ENCODE measurements at places on chromosomes 6 and 20.
A peak's percentile ranks its signal among the peaks of the same experiment; 100 is the strongest.

GRCh38 chr6:150030611-150031010 is 5.3 kb upstream of the RAET1L start:
- DNase-seq: no peak

DNA sequence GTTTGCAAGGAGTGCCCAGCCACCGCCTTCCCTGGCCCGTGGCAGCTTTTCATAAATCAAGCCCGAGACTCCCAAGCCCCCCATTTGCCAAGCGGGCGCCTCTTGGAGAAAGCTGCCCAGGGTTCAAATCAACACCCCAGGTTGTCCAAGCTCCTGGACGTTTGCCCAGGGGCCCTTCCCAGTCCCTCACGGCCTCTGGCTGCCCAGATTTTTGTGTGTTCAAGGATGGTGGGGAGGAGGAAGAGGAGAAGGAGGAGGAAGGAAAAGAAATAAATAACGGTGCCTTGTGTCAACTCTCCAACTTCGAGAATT is 20.6 kb upstream of the NFATC2 start:
- no peak for DNase-seq

DNA sequence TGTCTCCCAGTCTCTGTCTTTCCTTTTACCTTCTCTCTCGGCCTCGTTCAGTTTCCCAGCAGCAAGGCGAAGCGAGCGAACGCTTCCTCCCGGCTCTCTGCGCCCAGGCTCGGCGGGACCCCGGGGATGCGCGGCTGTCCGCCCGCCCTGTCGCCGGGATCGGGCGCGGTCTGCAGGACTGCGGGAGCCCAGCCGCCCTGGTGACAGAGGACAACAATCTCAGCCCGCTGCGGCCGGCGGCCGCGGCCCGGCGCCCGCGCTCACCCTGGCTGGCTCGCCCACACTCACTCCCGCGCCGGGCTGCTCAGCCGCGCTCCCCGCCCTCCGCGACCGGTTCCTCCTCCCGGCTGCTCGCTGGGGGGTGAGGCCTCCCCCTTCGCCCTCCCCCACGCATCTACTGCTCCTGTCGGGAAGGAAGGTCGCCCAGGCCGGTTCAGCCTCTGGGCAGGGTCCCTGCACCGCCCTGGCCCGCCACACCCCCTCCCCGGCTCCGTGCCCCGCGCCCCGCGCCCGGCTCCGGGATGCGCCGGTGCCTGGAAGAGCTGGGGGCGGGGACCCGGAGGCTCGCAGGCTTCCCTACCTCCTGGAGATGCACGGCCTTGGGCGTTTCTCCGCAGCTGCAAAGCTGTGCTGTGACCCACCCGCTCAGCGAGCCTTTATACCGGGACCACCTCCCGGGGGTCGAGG is 410 bp downstream of the SYNE1 start:
- no peak for DNase-seq

- DNase-seq: no peak
These were observed 114.6 kb downstream of the MAN1A1 start for GRCh38 chr6:119234941-119235340.

- no peak for DNase-seq
These were observed 85.2 kb downstream of the DLL1 start for GRCh38 chr6:170205534-170206316.

DNA sequence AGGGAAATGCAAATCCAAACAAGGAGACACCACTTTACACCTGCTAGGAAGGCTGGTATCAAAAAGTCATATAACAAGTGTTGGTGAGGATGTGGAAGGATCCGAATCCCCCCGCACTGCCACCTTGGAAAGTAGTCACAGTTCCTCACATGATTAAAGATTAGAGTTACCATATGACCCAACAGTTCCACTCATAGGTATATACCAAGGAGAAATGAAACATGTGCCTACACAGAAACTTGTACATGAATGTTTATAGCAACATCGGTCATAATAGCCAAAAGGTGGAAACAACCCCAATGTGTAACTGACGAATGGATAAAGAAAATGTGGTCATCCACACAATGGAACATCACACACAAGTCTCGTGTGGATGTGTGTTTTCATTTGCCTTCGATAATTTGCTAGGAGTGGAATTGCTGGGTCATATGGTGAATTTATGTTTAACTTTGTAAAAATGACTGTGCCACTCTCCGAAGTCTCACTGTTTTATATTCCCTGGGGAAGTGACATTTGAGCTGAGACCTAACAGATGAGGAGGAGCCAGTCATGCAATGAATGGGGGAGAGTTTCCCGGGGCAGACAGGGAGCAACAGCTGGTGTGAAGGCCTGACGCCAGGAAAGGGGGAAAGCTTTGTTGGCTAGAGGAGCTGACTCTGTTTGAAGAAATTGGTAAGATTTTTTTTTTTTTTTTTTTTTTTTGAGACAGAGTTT is 125.9 kb upstream of the MLN start:
- no peak for DNase-seq

DNA sequence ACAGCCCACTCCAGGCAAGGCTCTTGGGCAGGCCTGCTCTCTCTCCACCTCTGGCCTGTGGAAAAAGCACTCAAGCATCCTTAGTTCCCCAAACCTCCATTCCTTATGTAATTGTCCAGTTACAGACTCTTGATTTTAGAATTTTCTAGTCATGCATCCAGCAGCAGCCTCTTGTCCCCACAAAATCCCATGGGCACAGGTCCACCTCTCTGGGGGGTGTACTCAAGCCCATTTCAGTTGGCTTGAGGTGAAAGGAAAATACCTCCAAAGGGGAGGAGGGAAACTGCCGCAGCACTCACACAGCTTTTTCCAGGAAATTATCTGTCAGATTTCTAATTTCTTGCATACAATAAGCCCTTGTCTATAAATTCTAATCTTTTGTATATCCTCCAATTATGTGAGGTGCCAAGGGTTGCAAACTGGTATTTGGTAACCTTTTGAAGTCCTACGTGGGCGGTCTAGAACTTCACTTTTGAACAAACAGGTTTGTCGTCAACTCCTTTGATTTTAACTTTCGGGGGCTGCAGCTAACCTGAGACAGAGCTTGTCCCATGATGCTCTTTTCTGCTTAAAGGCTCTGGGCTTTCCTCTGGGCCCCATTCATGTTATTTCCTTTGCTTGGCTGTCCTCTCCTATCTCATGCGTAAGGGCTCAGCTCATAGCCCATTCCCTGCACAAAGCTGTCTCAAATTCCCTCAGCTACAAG is 104.7 kb upstream of the CEP85L start:
- no peak for DNase-seq

GRCh38 chr6:16706029-16706428 is 55.2 kb downstream of the ATXN1 start:
- DNase-seq: no peak

DNA sequence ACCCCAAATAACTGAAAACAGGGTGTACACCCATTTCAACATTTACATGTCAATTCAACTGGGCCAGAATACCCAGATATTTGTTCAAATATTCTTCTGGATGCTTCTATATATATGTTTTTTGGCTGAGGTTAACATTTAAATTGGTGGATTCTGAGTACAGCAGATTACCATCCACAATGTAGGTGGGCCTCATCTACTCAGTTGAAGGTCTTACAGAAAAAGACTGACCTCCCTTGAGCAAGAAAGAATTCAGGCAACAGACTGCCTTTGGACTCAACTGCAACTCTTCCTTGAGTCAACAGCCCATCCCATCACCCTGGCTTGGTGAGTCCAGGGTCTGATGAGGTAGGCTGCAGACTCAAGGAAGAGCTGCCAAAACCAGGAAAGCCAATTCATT is 84.1 kb downstream of the ATG5 start:
- no peak for DNase-seq

- DNase-seq: no peak
These were observed 7.2 kb downstream of the ACSS1 start for GRCh38 chr20:25050501-25051350.

DNA sequence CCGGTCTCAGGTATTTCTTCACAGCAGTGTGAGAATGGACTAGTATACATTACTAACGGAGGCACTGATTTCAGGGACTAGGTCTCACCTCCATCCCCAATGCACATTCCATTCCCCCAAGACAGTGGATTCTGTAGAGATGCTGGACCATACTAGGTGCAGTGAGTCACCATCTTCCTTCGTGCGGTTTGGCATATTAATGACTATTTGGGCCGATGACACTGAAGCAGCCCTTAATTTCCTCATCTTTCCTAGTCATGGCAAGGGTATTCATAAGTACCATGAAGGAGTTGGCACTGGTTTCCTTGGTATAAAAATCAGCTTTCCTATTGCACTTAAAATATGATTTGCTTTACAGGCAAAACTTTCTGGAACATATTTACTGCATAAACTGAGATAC is 121.4 kb upstream of the TRAF3IP2 start:
- no peak for DNase-seq

DNA sequence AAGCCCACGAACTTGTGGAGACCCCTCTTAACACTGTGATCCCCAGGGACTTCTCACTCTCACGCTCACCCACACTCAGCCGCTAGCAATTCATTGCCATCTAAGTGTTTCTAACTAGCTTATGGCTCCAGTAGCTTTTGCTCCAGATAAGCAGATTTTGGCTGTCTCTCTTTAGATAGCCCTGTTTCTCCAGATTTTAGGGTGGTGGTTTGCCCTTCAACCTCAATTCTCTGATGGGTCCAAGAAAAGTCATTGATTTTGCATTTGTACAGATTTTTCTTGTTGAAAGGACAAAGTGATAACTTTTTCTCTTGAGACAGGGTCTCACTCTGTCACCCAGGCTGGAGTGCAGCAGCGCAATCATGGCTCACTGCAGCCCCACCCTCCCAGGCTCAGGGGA is 41.2 kb downstream of the NR2E1 start:
- no peak for DNase-seq

DNA sequence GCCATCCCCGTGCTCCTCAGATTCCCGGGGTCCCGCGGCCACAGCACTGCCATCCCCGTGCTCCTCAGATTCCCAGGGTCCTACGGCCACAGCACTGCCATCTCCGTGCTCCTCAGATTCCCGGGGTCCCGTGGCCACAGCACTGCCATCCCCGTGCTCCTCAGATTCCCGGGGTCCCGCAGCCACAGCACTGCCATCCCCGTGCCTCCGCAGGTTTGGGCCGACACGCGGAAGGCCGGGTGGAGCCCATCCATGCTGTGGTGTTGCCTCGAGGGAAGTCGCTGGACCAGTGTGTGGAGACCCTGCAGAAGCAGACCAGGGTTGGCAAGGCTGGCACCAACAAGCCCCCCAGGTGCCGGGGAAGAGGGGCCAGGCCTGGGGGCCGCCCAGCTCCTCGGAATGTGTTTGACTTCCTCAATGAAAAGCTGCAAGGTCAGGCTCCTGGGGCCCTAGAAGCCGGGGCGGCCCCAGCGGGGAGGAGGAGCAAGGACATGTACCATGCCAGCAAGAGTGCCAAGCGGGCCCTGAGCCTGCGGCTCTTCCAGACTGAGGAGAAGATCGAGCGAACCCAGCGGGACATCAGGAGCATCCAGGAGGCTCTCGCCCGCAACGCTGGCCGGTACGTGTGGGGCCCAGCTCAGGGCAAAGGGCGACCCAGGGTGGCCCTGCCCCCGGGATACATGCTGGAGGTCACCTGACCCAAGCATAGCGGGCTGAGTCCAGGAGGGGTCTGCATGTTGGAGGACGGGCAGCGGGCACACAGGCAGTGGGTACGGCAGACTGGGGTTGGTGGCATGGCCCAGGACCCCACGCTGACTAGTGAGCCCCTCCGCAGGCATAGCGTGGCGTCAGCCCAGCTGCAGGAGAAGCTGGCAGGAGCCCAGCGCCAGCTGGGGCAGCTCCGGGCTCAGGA is 1.3 kb upstream of the LIME1 start:
- no peak for DNase-seq

DNA sequence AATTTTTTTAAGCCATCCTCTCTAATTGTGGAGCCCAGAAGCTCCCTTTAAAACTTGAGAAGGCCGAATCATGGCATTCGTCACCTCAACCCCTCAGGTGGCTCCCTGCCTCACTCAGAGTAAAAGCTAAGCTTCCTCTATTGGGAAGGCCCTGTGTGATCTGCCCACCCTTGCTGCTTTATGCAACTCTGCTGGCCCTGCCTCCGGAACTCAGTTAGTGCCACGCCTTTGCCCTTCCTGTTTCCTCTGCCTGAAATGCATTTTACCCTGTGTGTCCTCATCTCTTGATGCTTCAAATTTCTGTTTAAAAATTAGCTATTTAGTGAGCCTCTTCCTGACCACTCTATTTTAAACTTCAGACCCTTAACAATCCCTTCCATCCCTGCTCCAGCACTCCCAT is 5.7 kb downstream of the PACRG start:
- DNase-seq: no peak

- DNase-seq: peak; percentile 13
These were observed 812 bp upstream of the SMIM13 start for GRCh38 chr6:11092668-11093375.

GRCh38 chr6:75213732-75214131 is 7.9 kb upstream of the COL12A1 start:
- DNase-seq: no peak

GRCh38 chr6:6872459-6873344 is 235.1 kb upstream of the RREB1 start:
- DNase-seq: no peak

DNA sequence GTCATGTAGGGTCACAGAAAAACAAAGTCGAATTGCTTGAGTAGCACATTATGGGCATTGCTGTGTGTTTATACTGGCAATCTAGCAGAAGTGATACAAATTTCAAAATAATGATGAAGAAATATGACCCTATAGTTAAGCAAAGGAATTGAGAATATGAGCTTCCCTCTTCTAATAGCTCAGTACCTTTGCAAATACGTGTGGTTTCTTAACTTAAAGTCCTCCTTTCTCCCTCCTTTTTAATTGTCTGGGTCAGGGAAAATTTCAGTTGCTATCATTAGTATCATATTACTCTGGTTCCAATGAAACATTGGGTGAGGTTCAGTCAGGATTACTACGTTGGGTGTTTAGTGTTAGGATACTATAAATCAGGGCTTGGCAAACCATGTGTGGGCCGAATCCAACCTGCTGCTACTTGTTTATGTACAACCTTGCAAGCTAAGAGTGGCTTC is 166.8 kb upstream of the CARMIL1 start:
- DNase-seq: peak; percentile 7

DNA sequence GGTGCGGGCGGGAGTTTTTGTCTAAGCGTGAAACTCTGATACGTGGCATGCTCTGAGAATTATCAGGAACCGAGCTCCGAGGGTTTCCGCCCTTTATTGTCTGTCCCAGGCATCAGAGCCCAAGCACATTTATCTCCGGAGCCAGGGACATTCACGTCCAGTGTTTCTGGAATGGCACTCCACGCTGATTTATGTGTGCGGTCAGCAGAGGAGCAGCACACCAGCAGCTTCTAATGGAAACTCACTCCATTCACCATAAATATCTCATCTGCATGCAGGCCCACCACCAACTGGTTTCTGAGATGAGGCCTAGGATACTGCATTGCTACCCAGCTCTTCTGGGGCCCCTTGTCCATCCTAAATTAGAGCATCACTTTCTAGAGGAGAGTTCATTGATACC is 51.9 kb upstream of the SYNDIG1 start:
- no peak for DNase-seq
